HepG2 (cell line): ENCODE measurements at places on chromosomes 5 and 9.

- DNase-seq: no peak
Measured at GRCh38 chr5:135254183-135254582, 144.8 kb downstream of the MACROH2A1 start.

GRCh38 chr9:111298731-111299598, 31.1 kb downstream of the OR2K2 start:
- DNase-seq: peak; percentile 22

DNA sequence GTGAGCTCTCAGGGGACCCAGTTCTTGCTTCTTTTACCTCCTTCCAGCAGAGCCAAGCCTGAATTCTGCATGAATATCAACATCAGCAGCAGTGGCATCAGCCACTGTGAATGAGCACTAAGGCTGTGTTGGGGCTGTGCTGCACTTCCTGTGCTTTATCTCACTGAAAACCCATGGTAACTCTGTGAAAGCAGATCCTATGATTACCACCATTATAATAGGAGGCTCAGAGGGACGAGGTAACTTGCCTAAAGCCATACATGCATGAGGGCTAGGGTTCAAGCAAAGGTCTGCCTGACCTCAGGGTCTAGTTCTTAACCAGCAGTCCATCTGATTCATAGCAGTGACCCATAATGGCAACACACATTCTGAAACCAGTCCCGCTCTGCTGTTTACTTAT, 60.5 kb upstream of the RAPGEF1 start:
- DNase-seq: no peak

DNA sequence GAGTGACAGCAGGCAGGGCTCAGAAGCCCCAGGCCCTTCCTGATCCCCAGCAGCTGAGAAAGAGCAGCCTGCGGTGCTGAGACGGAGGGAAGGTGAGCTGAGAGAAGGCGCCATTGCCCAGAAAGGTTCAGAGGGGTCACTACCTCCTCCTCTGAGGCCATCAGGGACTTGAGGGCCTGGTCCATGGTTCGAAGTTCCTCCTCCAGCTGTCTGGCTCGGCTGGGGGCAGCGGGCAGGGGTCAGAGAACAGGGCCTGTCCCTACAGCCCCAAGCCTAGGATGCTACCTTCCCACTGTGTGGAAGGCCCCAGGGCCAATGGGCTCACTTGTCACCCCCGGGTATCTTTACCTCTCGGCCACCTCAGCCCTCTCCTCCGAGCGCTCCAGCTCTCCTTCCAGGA, 4.8 kb downstream of the TPM2 start:
- DNase-seq: no peak

DNA sequence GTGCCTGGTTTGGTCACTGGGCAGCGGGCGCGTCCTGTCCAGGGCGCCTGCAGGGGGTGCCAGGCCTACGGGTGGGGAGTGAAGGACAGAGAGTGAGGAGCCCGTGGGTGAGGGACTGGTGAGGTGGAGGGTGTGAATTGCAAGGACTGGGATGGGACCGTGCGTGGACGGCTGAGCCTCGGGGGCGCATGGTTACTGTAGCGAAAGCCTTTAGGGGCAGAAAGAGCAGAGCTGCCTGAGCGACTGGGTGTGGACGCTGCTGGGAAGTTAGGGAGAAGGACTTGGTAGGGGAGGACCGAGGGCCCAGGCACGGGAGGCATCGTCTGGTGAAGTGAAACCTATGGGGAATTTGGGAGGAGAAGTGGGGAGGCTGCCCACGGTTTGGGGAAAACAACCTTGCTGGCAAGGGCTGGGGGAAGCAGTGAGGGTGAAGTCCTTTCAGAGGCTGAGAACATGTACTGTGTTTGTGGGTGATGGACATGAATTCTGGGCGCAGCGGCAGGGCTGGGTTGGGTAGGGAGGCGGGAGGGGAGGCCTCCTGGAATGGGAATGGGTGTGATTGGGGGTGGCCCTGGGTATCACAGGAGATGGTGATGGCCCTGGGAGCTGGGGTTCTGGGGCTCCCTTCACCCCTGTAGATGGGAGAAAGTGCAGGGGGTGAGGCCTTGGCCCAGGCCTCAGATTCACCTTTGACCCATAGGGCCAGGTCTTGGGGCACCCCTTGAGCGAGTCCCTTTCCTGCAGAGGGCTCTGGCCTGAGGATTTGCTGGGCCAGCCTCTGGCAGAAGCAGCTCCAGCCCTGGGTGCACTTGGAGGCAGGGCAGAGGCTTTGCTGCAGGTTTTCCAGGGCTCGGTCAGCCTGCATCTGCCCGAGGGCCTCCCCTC, 1.7 kb upstream of the TOR4A start:
- DNase-seq: no peak

DNA sequence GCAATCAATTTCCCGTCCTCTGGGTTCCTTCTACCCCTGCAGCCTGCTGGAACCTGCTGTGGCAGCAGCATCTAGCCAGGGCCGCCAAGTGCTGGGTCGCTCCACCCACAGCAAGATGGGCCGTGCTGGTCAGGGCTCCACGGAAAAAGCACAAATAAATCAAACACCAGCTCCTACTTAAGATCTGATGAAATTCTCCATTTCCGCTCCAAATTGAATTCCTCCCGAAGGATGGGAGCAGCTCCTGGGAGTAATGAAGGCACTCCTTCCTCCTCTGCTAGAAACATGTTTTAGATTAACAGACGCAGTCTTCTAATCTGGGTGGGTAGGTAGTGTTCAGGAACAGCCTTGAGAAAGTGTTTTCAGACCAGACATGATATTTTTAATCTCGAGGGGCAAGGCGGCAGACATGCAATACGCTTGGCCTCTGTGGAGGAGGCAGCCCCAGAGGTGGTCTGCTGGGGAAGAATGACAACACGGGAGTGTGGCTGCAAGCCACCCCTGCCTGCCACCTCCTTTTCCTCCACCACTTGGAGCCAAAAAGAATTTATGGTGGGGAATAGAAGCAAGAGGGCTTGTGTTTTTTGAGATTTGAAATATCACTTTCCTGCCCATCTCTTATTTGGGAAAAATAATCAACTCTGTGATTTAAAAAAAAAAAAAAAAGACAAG, 194.1 kb downstream of the AOPEP start:
- DNase-seq: no peak

GRCh38 chr5:134116789-134117761, 2.6 kb downstream of the TCF7 start:
- DNase-seq: no peak

DNA sequence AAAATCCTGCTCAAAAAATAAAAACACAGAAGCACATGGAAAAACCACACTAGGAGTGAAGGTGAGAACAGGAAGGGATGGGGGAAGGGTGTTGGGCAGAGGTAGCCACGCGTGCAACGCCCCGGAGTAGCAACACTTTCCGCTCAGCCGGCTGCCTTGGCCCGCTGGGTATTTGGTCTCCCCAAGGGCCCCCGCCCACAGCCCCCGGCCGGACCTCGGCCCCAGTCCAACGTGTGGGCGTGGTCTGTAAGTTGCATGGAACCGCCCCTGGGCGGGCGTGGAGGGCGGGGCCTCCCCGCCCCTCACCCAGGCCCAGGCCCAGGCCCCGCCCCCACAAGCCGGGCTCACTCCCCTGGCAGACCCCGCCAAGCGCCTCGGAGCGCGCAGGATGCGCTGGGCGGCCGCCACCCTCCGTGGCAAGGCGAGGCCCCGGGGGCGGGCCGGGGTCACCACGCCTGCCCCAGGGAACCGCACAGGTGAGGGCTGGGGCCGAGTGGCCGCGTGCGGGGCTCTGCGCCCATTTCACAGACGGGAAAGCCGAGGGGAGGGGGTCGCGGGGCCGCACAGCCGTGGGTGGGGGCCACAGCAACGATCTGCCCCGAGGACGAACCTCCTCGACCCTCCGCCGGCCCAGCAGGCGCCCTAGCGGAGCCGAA, at the start of gene SUSD3:
Gene SUSD3 (plus strand): TSS at position 347 of the 656 bp plus-strand sequence. CDS start 42 bp downstream, at position 389.
- DNase-seq: peak; percentile 54

- DNase-seq: no peak
Measured at GRCh38 chr9:137267933-137268355, 9.6 kb upstream of the TOR4A start.

DNA sequence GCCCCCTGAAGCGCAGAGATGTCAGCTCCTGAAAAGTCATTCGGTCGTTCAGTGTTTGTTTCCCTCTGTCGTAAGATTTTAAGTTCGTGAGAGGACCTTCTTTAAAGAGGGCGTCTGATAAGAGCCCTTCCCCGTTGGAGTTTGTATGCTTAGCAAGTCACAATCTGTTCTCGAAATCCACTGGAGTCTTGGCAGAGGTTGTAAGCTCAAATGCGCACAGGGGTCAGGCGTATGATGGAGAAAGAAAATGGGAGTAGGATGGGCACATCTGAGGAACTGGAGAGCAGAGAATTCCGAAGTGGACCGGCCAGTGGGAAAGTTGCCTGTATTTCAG, 710 bp downstream of the HSD17B4 start:
- no peak for DNase-seq

GRCh38 chr5:159451197-159452052, 121.1 kb upstream of the IL12B start:
- DNase-seq: no peak

GRCh38 chr5:135444881-135445280, 2.3 kb downstream of the DCANP1 start:
- DNase-seq: no peak

DNA sequence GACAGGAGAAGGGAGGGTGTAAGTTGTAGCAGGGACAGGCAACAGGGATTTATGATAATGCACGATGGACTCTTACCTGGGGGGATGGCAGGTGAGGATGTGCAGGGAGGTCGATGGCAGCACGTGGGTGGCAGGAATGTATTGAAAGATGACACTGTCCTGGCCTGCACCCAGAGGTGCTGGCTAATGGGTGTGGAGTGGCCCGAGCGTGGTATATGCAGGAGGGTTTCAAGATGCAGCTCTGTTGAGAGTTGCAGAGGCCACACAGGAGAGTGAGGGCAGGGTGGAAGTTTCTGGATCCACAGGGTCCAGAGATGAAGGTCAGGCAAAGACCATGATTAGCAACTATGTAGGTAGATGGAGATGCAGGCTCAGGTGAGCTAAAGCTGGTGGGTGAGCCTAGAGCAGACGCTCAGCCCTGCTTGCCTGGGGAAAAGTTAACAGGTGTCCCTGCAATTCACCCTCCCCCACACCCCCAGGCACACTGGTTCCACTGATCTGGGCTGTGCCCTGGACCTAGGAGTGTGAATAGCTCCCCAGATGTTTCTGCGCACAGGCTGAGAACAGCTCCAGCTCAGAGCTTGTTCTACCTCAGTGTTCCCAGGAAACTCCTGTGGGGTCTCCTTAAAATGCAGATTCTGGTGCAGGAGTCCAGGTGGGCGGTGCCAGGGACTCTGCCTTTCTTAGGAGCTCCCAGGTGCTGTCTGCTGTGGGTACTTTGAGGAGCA, 21.5 kb upstream of the S1PR3 start:
- DNase-seq: no peak

DNA sequence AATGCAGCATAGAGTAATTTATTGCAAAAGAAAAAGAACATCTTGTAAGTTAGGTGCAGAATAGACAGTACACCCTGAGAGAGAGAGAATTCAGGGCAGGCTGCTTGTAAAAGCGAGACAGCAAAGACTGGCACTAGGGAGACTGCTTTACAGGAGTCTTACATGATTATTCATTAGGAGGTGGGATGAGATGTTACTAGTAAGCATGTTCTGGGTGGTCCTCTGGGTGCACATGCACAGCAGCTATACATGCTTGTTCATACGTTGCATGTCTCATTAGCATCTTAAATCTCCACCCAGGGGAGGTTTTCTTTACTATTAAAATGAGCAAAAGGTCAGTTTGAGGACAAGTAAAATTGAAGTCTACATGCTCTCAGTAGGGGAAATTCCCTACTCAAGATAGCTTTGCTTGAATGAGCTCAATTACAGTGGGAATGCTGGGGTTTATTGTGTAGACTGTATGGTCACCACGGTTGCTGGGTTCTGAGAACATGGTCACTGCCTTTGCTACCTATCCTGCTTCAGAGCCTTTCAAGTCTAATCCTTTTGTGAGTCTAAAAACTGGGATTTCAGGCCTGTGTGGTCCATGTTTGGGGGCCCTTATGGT, 60.6 kb downstream of the RGS7BP start:
- DNase-seq: no peak
